ENCODE measurements at places on chromosomes 11 and 22.

DNA sequence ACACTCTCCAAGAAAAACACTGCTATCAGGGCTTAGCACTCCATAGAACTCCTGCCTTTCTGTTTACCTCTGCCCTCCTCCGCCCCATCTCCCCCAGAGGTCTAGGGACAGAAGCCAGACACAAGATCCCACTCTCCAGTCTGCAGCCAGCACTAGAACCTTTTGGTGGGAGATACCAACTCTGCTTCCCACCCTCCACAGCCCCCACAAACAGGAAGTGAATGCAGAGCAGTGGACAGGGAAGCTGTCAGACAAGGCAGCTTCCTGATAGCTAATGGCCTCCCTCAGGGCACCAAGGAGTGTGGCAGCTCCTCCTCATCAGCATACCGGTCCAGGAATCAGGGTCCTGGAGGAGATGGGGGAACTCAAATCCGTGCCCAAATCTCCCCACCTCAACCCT, 5.1 kb downstream of the SCN4B start:
- no peak for DNase-seq

GRCh38 chr11:3849297-3849874, 6.1 kb upstream of the STIM1 start:
- no peak for DNase-seq

DNA sequence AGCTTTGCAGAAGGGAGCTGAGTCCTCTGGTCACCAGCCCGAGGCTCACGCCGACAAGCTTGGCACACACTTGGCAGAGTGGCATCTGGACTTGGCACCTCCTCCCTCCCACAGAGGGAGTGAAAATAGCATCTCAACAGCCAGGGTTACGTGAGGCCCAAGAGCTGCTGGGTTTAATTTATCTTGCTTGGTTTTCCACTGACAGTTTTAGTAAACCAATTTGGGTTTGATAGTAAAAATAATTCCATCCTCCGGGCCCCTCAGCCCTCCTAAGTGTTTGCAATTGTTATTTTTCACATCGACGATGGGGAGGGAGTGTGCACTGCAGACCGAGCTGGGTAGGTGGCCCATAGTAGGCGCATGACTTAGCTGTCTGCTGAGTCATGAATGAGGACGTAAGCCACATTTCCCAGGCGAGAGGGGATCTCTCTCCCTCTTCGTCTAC, 107.6 kb upstream of the ASPHD2 start:
- no peak for DNase-seq

DNA sequence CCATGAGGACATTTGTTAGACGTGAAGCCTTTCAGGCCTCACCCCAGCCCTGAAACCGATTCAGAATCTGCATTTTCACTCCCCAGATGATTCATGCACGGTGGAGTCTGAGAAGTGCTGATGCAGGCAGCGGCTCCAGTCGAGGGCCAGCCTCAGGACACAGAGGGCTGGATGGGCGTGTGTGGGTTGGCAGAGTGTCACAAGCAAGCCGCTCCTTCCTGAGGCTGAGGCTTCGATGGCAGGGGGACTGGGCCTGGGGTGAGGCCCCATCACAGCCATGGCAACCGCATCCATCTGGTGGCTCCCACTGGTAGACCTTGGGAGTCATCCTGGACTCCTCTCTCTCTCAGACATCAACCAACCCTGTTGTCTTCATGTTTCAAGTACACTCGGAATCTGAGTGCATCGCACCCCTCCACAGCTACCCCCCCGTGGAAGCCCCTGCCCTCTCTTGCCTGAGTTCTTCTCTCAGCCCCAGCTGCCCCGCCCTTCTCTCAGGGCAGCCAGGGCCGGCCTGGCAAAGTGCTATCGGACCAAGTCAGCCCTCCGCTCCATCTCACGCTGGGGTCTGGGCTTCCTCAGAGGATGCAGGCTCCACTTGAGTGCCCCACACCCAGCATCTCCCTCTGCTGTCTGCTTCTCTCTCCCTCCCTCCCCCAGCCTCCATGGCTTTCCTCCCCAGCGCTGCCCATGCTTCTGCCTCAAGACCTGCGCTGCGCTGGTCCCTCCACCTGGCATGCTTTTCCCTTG, 10.6 kb downstream of the KCNC1 start:
- DNase-seq = no peak

DNA sequence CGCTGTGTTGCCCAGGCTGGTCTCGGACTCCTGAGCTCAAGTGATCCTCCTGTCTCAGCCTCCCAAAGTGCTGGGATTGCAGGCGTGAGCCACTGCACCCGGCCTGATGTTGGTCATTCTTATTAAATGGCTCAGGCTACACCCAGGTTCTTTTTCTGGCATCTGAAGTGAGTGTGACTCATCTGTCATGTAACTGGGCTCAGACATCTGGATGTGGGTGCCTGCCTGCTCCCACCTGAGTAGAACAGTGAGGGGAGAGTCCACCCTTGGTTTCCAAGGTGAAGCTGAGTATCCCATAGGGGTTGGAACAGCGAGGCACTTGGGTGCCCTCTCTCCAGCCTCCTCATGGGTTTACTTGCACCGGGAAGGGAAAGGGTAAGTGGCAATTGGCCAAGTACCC, 36.7 kb upstream of the EIF3D start:
- DNase-seq = no peak

- DNase-seq = no peak
These were observed 1038.5 kb downstream of the NTM start for GRCh38 chr11:132408877-132409276.

DNA sequence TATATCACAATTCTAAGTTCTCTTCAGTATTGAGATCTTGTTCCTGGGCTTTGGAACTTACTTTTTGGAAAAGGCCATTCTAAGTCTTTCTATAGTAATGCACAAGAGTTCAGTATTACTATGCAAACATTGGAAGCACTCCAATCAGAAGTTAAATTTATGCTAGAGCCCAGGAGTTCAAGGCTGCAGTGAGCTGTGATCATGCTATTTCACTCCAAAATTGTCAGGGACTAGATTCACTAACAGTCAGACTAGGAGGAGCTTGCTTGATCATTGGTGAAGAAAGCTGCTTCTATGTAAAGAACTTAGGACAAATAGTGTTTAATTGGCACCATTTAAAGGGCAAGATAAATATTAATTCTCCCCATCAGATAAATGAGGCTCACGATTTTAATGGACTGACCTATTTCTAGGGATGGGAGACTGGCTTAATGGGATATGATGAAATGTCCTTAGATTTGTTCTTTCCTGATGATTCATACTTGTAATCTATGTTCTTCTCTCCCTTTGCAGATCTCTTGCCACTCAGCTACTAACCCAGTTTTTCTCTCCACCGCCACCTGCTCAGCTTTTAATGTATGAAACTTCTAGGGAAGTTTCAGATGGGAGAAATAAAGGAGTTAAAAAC, 32.6 kb upstream of the TMEM123 start:
- DNase-seq = no peak

DNA sequence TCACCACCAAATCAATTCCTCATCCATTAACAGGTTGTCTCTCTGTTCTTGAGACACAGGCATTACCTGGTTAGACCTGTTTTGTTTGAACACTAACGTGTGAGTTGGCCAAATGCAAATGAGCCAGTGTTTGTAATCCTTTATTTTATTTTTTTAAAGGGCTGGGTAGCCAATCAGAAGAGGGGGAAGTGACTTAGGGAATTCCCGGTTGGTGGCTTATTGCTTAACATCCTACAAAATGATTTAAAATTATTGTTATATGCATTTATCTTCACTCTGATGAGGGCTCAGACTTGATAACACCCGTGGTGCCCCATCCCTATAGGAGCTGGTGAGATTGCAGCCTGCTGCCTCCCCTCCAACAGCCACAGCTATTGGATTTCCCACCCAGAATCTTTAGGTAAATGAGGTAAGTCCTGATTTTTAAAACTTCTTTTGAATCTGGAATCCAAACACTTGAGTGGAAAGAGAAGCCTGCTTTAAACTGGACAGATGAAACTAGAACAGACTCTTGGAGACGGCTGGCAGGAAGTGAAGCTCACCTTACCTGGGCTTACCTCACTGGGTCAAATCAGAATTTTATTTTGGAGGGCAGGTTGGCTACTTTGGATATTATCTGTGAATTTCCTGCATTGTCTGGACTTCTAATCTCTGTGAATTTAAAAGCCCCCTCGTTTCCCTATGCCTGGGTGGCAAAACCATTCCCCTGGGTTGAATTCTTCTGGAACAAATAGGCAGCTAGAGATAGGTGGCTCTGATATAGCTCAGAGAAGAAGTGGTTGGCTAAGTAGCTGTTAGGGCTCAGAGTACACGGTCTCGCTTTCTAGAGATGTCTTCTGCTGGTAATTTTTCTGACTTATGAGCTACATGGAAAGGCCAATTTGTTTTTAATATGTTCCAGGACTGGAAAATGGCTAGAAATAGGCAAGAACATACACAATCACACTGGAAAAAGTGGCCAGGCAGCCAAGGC, at the start of gene EHF:
Gene EHF, plus strand, starts transcription at position 274 of the 973 bp plus-strand sequence. CDS start 21,538 bp downstream, outside the sequence.
- DNase-seq = no peak

- no peak for DNase-seq
These were observed 929.0 kb downstream of the BRD1 start for GRCh38 chr22:48898524-48899250.

DNA sequence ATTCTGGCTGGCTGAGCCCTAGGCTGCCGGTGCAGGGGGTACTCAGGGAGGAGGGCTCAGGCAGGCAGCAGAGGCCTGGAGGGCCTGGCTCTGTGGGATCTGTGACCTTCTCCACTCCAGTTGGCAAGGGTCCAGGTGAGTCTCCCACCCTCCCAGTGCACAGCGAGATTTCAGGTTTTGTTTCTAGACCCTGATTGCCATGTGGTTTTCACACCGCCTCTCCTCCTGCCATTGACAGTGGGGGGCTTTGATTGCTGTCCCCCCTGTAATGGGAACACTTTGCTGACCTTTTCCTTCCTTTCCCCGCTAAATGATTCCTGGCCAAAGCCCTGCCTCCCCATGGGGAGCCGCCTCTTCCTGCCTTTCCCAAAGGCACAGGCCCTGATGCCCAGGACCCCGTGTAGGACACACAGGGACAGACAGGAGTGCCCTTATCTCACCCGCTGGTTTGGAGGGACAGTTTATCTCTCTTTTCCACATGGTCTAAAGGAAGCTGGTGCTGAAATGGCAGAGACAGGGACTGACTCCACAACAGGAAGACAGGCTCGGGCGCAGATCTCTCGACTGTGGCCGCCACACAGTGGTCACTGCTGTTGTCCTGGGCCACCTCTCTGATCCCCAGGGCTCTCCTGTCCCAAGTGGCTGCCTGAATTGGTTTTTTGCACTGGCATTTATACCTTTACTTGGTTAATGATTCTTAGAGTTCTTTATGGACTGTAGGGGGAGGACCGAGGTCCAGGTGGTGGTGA, 43.4 kb downstream of the BCR start:
- no peak for DNase-seq

DNA sequence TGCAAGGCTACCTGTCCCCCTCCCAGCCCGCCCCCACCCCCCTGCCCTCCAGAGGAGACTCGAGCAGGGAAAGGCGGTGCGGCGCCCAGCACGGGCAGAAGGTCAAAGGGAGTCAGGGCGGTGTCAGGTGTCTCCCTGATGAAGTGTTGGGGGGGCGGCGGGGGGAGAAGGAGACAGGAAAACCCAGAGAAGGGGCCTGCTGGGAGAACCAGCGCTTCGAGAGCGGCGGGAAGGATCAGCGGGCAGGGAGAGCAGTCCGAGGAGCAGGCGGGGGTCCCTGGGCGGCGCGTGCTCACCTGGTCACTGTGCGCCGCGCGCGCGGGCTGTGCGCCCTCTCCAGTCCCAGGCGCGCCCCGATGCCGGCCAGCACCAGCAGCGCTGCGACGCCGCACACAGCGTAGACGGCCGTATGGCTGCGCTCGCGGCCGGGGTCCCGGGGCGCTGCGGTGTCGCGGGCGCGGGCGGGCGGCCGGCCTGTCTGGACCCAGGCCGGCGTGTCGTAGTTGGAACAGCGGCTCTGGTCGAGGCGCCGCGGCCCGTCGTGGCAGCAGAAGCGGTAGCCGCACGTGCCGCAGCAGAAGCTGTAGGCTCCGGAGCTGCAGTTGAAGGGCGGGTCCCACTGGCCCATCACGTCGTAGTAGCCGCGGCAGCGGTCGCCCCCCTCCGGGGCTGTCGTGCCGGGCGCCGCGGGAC, 886 bp downstream of the SHISA8 start:
- no peak for DNase-seq

DNA sequence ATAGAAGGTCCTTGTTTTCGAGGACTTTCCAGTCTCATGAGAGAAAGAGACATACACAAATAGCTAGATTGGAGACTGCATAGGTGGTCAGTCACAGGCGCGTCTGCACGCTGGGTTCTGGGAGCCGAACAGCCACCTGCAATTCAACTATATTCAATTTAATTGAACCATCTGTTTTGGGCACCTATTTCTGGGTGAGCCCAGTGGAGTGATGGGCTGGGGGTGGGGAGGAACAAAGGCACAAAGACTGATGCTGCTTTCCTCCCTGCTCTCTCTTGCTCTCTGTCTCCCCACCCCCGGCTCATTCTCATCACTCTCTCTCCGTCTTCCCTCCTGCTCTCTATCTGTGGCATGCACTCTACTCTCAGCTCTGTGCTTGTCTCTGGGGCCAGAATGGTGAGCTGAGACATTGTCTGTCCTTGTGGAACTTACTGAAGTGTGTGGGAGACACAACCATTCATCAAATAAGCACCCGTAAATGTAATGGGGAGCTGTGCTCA, 48.1 kb upstream of the B3GAT1 start:
- no peak for DNase-seq

GRCh38 chr11:64989416-64989815, 7.4 kb downstream of the BATF2 start:
- no peak for DNase-seq
